ENCODE measurements at places on chromosomes 11 and 22.

GRCh38 chr11:123653483-123653826, 969 bp downstream of the SCN3B start:
- no peak for DNase-seq

- no peak for DNase-seq
Measured at GRCh38 chr11:85109141-85109540, 518.0 kb downstream of the DLG2 start.

DNA sequence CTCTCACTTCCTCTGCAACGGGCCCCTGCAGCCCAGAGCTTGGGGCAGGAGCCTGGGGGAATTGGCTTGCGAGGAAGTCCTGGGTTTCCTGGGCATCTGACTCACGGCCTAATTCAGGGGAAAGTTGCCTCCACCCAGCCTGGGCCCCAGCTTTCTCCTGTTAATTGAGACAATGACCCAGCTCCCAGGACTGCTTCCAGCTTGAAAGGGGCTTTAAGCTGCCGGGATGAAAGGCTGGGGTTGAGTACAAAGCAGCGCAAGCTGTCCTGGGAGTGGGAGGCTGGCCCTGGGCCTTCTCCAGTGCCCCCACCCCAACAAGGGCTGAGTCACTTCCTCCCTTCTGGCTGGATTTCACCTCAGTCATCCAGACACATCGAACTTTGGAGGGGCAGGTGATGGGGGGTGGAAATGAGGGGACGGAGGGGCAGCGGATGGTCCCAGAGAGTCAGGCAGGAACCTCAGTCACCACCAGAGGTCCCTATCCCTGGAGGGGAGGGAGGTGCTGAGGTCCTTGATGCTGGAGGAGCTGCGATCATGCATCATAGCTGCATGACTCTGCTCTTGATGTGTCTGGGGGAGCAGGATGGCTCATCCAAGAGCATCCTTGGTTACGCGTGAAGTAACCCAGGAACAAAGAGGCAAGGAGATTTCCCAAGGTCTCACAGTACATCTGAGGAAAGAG, 30.1 kb upstream of the OAF start:
- DNase-seq = no peak

DNA sequence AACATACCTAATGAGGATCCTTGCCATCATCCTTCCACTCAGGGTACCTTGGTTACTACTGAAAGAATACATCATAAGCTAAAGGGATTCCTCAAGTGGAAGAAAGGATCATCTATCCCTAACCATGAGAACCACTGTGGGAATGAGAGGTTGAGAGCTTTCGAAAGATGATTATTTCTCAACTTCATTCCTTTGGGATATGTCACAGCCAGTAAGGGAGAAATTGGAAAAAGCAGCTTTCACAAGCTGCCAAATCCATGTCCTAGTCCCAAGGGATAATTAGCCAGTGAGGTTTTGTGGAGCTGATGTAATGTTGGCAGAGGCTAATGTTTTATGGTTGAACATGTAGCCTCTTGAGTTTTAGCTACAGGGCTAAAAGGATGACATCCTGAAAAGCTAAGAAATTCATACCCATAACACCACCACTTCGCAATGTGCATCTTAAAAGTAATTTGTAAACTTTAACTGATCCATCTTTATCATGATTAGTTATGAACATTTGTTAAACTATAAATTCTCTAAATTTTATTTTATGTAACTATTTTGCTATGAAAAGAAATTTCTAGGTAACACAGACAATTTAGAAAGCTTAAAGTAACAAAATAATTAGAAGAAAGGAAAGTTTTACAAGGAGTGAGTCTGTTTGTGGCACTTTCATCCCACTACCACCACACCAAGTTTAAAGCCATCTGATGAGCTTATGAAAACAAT, 123.9 kb downstream of the MRTFA start:
- DNase-seq = peak; percentile 26

GRCh38 chr11:61126256-61126655, 24.0 kb downstream of the CD5 start:
- no peak for DNase-seq

GRCh38 chr11:80487952-80488351, 1047.1 kb upstream of the TENM4 start:
- DNase-seq = no peak

Measured in HuH-7 (cell line).